Astrocyte (in vitro differentiated cells and primary cell): ENCODE measurements at places on chromosomes 3 and 15. TPM values are rescaled to one million over a fixed set of nuclear protein-coding genes. Genes with fewer than 3 reads are reported as not detected.
A peak's percentile ranks its signal among the peaks of the same experiment; 100 is the strongest.

DNA sequence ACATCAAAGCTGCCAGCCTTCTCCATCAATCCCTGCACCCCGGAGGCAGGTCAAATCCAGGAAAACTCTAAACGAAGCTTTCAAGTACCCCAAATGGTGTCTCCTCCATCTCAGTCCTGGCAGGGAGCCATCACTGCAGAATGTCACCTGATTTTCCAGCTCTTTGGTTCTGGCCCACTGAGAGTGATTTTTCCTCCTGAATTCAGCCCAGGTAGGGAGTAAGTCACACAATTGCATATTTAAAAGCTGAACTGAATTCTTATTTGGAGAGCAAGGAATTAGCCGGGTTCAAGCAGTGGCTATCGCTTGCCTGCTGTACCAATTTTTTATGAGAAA, 5.3 kb downstream of the RFTN1 start:
- no peak for DNase-seq

GRCh38 chr15:58988006-58988785, 733 bp downstream of the RNF111 start:
- peak; percentile 33 for DNase-seq

DNA sequence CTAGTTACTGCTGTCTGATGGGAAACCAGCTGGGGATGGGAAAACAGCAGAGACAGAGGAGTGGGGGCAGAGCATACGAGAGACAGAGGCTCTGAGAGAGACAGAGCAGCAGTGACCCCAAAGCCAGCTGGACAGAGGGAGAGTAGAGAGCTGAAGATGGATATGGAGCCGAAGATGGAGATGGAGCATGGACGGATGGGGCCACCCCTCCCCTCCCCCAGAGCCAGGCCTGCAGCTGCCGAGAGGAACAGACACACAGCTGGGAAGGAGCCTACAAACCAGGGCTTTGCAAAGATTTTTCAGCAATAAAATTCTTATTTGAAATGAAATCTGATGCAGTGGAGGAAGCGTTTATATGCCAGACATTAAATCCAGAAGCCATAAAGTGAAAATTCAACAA, 167.6 kb upstream of the LINGO1 start:
- DNase-seq, result no peak

Gene ZNF654
- total RNA-seq, result 18.7 and 19.1 TPM in 2 replicates

- no peak for DNase-seq
Measured at GRCh38 chr3:141498598-141499223, 11.9 kb downstream of the RASA2 start.

Gene CGGBP1
- total RNA-seq, result 59.5 and 59.8 TPM in 2 replicates

GRCh38 chr3:136952292-136952691, 5.5 kb upstream of the IL20RB start:
- DNase-seq, result peak; percentile 40

DNA sequence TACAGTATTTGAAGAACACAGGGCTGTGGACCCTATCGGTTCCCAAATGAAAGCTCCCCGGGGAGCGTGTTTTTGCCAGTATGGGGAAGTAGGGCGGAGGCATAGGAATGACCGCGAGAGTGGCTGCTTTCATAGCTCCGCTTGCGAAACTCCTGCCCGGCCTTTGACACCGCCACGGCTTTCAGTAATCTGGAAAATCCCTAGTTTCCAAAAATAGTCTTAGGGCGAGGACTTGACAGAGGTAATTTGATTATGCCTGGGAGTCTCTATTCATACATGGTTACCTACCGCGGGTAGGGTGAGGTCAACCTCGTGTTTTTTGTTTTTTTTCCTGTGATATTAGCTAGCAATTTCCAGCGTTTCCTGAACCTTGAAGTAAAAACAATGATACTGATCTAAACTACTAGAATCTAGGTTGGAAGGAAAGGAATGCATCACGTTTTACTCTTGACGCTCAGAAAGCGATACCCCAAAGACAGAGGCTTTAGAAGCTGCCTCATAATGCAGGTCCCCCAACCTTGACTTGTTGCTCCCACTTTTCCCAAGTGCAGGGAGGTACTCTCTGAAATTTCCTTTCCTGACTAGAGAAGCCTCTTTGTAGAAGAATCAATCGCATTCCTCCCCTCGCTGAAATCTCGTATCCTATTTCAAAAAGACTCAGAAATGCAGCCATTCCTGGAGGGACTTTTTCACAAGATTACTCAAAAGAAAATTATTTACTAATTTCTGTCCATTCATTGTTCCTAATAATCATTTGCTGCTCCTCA, 894 bp upstream of the CCNL1 start:
- peak; percentile 92 for DNase-seq

DNA sequence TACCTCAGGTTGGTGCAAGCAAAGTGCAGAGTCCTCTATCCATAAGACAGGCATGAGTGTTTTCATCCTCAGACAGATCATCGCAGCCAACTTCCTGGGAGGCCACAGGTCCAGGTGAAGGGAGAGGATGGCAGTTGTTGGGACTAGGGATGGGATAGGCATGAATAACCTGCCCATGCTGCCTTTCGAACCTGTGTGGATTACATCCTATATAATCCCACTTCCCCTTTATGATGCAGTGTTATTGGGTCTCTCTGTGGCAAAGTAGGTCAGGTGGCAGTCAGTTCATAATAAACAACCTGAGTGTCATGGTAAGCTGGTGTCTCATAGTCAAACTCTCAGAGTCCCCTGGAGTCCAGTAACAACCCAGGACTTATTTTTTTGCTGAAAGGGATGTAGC, 40.4 kb downstream of the CCR3 start:
- DNase-seq, result no peak

DNA sequence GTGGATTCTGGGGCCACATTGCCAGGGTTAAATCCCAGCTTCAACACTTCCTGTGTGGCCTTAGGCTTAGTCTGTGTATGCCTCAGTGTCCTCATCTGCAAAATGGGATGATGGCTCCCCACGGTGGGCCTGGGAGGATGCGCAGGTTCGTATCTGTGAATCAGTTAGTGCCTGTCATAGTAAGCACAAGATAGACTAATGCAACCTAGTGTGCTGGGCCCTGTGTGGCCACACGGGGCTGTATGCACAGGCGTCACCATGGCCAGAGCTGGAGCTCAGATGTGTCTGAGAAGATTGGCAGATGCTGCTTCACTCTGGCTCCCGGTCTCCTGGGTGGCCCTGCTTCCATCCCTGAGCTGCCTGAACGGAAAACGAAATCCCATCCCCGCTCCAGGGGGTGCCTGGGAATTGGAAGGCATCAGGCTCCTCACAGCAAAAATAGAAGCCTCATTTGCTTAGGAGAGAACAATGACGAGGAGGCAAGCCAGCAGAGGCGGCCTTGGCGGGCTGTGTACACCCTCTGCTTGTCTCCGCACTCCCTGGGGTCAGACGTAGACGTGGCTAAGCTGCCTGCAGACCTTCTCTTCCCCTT, 103.6 kb downstream of the APBA2 start:
- DNase-seq, result no peak

GRCh38 chr3:58723173-58723572, 56.6 kb upstream of the FAM3D start:
- no peak for DNase-seq

Gene HIGD2B
- total RNA-seq, result not detected in 2 replicates

Gene CELSR3
- 8.6 and 10.2 TPM in 2 replicates for total RNA-seq

DNA sequence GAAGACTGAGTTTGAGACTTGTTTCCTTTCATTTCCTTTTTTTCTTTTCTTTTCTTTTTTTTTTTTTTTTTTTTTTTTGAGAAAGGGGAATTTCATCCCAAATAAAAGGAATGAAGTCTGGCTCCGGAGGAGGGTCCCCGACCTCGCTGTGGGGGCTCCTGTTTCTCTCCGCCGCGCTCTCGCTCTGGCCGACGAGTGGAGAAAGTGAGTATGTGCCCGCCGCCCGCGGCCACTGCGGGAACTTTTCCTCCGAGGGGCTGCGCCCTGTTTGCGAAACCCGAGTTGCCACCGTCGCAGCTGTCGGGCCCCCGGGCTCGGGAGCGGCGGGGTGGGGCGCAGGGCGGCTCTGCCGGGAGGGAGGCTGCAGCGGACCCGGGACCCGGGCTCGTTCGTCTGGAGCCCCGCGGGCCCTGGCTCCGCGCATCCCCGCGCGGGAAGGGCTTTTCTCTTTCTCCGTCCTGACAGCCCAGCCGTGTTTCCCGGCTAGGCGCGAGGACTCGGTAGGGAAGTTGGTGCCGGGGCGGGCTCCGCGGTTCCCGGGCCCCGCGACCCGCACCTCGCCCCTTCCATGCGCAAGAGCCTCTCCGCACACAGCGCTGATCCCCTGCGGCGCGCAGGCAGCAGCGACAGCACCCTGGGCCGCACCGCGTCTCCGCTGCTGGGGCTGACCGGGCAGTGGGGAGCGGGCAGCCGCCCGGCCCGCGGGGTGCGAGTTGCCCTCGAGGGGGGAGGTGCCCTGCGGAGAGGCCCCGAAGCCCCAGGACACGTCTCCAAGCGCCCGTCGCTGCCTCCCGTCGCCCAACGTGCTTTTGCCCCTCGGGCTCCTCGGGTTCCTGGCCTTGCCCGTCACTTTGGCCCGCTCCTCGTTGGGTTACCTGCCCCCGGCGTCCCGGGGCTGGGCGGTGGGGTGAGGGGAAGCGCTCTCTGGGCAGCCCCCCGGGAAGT, 1.4 kb downstream of the IGF1R start:
- DNase-seq, result no peak

GRCh38 chr3:108024146-108024850, 66.5 kb downstream of the CD47 start:
- DNase-seq, result peak; percentile 47

Gene NRG4
- 0.18 TPM in 1 of 2 replicates, not detected in the other for total RNA-seq

DNA sequence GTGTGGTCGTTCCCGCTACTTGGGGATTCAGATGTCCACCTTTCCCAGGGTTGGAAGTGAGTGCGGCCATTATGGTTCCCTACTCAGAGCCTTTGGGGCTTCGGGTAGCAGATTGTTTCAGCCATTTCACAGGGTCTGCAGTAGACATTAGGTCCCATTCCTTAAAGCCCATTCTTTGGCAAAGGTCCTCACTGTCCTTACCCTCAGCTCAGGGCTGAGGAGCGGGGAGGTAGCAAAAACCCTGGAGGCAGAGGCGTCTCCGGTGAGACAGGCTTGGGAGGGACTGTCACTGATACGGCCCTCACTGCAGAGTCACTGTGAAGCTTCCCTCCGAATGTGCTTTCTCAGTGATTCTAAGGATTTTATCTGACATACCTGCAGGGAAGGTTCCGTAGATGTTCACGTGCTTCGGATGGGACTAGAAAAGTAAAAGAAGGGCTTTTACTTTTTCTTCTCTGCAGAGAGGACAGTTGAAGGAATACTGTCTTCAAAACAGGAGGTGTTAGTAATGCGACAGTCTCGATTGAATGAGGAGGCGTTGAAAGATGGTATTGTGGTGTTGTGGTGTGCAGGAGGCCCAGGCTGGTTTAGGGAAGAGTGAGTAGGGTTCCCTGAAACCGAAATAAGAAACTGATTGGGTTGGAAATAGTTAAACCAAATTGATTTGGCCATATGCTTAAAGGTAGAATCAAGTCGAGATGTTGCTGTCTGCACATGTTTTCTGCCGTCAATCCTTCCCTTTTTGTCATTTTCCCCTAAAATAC, 630 bp downstream of the ATP6V1A start:
- peak; percentile 34 for DNase-seq

Gene MESP2
- total RNA-seq, result not detected in 2 replicates

Gene ROBO2
- total RNA-seq, result 1.4 and 1.5 TPM in 2 replicates

DNA sequence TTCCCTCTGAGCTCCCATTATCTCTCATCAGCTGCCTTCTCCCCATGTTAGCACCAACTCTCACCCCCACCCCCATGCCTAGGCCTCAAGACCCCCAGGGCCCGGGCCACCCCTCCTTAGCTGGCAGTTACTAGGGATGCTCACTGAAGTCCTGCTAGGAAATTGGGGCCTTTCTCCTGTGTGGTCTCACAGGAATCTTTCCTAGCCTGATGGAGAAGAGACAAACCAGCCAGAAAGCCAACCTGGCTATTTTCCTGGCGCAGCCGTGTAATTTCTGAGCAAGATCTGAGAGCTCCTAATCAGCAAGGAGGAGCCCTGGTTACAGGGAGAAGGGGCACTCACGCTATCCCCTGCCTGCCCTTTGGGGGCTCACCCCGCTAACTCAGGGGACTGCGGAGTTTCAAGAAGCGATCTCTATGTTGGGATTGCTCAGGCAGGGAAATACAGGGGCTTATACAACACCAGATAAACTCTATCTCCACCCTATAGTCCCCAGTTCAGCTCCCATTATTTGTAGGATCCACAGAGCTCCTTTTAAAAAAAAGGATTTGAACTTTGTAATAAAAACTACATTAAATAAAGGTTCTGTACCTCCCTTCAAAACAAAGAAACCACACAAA, 25.2 kb downstream of the NR2F2 start:
- DNase-seq, result no peak

Gene OSBPL10
- 51.3 and 52.7 TPM in 2 replicates for total RNA-seq

Gene GNAT1
- not detected in 2 replicates for total RNA-seq

- no peak for DNase-seq
Measured at GRCh38 chr3:196096382-196096953, 14.6 kb upstream of the TFRC start.

Gene TRANK1
- total RNA-seq, result 5.6 and 5.8 TPM in 2 replicates

DNA sequence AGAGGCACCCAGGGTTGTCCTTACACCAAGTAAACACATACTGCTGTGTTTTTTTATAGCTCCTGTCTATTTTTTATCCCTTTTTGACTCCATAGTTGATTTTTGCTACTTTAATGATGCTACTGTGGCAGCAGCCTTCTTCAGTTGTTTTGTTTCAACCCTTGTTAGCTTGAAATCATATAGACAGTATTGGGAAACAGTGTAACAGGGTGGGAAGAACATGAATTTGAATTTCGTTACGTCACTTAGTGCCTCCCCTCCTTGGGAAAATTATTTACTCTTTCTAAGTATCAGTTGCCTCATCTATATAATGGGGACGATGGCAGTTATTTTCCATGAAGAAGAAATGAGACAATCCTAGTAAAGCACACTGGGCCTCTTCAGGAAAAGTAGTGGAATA, 409.8 kb upstream of the TPRG1 start:
- no peak for DNase-seq
